ENCODE measurements at places on chromosomes 7 and 10.

GRCh38 chr7:47404010-47404409 lies 177.9 kb downstream of the TNS3 start:
- DNase-seq: peak; percentile 42

DNA sequence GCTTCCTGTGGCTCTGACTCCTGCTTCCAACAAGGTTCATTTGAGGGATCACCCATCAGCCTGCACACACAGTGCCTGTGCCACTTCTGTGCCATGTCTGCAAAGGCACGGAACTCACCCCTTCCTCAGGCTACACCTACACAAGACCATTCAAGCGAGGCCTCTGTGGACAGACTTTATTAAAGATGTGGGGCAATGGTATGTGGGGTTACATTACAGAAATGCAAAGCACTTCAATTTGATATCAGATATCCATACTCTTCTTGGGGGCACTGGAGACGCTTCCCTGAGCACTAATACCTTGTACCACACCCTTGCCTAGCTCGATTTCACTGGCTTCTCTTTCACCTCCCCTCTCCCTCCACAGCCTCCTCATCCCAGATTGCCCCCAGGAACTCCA lies 84.4 kb upstream of the FGL2 start:
- no peak for DNase-seq

- DNase-seq: no peak
These were observed 528.3 kb downstream of the PHTF2 start for GRCh38 chr7:78326876-78327275.

- no peak for DNase-seq
These were observed 79.1 kb downstream of the MGMT start for GRCh38 chr10:129546106-129546505.

GRCh38 chr10:28577506-28577905 lies 44.6 kb downstream of the WAC start:
- DNase-seq: no peak

DNA sequence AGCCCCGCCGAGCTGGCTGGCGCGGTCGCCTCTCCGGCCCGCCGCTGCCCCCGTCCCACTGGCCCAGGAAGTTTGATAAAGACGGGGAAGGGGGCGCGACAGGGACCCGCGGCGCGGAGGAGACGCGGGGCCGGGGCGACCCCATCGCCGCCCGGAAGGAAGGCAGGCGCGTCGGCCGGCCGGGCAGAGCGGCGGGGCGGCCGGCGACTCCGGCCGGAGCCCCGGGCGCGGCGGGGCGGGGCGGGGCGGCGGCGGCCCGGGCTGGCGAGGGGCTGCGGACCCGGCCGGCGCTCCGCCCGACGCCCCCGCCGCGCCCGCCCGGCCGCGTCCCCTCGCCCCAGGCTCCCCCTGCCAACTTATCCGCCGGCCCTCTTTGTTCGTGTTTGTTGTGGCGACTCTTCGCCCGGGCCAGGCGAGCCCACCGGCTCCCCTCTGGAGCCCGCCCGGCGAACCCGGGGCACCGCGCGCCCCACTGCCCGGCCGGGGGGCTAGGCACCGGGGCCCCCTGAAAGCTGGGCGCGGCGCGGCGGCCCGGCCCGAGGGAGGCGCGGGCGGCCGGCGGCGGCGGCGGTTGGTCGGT lies 571 bp downstream of the KDM7A start:
- DNase-seq: no peak

DNA sequence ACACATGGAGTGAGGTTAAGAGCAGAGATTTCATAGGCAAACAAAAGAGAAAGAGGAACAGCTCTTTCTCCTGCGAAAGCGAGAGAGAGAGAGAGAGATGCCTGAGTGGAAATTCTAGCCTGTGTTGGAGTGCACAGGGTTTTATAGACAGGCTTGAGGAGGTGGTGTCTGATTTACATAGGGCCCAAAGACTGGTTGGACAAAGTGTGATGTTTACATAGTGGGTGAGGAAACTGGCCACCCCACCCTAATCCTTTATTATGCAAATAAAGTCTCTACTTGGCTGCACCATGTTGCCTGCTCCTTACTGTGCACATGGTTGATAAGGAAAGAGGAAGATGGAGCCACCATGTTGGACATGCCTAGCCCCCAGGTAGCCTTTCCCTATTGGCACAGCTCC lies 967.8 kb upstream of the SORCS1 start:
- no peak for DNase-seq

DNA sequence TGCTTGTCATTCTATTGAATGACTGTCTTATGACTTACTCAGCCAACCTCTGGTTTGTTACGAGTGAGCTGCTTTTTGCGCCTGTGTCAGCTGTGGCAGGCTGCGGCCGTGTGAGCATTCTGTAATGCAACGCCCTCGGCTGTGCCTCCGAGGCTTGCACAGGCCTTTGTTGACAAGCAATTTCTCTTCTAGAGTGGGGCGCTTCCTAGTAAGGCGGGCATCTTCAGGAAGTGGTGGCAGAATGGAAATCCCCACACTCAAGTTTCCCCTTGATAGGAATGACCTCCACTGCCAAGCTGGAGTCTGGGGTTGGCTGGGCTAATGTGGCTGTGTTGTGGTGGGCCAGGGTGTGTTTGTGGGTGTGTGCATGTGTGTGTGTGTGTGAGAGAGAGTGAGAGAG lies 20.2 kb upstream of the TMEM178B start:
- DNase-seq: peak; percentile 32

GRCh38 chr7:136194878-136195277 lies 217.7 kb upstream of the MTPN start:
- no peak for DNase-seq

DNA sequence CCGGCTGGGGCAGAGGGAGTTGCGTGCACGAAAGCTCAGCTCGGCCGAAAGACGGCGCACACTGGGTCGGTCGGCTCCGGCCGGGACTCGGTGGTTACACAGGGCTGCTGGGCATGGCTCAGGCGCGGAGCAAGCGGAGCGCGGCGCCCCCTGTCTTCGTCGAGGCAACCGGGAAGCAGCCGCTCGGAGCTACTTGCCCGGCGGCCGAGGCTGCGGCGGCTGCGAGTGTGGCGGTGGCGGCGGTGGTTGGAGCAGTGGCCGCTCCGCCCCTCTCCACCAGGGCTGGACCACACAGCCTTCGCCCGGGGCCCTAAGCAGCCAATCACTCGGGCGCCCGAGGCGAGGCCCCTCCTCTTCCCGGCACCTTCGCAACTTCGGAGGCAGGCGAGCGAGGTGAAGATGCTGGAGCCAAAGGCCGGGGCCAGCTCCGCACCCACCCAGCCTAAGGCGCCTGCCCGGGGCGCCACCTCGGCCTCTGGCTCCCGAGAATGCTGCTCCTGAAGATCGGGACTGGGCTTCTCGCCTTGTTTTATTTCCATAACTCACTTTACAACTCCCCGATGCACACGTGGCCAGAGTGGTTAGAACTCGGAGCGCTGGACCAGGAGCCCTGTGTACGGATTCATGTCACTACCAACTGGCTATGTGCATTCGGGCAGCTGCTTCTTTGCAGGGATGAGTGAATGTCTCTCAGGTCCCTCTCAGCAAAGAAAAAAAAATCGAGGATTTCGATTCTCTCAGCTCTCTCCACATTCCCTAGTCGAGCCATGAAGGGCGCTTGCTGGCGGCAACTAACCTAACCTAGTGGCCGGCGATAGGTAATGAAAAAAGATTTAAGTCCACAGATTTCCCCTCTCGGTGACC lies at the start of gene TLL2:
Gene TLL2, minus strand, starts transcription at position 229 of the 864 bp plus-strand sequence. CDS start 241 bp downstream, outside the sequence.
- peak; percentile 77 for DNase-seq

- no peak for DNase-seq
These were observed 16.1 kb upstream of the AKR1C1 start for GRCh38 chr10:4947039-4947634.

GRCh38 chr7:152574892-152575548 lies 100.9 kb downstream of the XRCC2 start:
- DNase-seq: no peak

- DNase-seq: peak; percentile 78
These were observed 36.2 kb upstream of the GTF2IRD1 start for GRCh38 chr7:74417419-74417971.

DNA sequence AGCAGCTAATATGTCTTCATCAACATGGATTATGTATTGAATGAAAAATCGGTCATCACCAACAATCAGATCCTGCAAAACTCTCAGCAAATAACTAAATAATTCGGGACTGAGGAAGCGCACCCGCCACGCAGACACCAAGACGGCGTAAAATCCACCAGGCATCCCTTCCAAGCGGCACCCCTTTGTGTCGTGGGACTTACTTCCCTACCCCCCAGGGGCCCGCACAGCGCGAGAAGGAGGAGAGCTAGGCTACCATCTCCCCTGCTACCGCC lies 721 bp downstream of the ARL3 start:
- no peak for DNase-seq

DNA sequence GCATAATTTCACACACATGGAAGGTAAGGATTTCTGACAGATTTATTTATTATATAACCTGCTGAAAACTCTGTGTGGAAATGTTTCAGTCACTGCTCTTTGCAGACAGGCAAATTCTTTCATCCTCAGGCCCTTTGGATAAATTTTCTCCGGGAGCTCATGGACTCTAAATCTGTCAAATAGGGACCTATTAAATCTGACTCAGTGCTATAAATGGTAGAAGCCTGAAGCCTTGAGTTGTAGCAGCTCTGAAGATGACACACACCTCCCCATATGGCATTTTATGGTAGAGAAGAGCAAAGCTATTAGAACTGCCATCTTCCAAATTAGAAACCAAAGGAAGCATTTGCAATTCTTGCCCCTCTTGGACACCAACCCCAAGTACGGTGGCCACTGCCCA lies 808.7 kb downstream of the XPNPEP1 start:
- DNase-seq: no peak

- no peak for DNase-seq
These were observed 104.2 kb downstream of the EMX2 start for GRCh38 chr10:117646718-117647117.

- peak; percentile 86 for DNase-seq
These were observed 22.7 kb downstream of the HKDC1 start for GRCh38 chr10:69242852-69243212.

DNA sequence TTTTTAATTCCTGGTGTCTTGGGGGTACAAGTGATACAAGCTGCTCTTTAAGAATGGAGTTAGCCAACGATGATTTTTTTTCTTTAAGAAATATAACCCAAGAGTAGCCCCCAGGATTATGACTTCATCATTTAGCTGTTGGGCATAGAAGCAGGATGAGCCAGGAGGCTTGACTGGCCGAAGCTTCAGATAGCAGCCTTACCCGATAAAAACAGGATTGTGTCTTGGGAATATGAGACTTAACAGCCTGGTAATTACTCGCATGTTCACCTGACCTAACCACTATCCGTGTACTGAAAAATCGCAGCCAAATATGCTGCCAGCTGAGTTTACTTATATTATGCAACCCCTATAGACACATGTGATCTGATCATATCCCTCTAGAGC lies 346.0 kb upstream of the BMPER start:
- no peak for DNase-seq

DNA sequence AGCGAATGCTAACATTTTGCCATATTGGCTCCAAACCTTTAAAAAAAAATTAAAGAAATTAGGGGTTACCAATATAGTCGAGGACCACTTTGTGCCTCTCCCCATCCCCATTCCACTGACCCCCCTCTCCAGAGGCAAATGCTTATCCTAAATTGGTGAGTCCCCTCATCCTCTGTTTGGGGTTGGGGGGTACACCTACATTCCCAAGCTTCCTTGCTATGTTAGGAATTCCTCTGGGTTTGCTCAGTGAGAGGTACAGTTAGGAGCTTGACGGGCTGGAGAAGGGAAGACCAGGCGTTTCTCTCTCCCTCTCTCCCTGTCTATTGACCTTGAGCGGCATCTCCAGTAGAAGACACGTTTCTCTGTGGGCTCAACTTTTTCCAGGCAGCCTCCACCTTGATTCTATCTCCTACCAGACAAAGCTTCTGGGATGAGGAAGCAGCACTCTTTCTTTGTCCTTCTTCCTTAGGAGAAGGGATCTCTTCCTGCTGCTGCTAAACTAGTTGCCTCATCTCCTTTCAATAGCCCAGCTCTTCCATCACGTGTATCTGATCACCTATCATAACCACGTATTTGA lies 6.6 kb upstream of the AKR1B15 start:
- DNase-seq: no peak

- no peak for DNase-seq
These were observed 44.0 kb downstream of the SLC18A2 start for GRCh38 chr10:117284716-117285494.

DNA sequence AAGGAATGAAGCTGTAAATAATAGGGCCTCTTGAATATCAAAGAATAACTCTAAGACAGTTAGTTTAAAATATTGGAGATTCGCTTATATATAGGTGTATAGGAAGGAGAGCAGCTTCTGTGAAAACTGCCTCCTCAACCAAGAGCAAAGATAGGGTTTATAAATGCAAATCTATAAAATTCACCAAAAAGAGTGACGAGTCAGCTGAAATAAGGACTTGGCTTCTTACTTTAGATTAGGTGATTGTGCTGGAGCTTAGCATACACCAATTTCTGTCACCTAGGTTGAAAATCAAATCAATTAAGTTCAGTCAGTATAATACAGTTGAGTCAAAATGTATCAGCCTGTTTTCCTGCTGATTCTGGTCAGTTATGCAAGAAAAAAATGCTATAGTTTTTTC lies 113.8 kb upstream of the SGCE start:
- no peak for DNase-seq

GRCh38 chr10:18400201-18400905 lies 251.0 kb downstream of the NSUN6 start:
- DNase-seq: peak; percentile 11

DNA sequence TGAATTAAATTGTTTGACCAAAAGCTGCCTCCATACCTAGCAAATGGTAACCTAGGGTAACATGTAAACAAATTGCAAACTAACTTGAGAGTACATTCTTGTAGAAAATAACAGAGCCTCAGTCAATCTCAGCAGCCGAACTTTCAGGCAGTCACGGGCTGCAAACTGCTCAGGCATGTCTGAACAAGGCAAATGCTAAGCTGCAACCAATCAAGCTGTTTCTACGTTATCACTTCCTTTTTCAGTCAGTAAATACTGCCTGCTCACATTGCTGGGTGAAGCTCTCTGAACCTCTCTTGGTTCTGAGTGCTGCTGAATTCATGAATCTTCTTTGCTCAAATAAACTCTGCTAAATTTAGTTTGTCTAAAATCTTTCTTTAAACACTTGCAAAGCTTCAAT lies 1212.4 kb downstream of the SORCS1 start:
- DNase-seq: peak; percentile 30

Measured in SK-MEL-5 (cell line).